ENCODE measurements at places on chromosomes 5 and 9.

GRCh38 chr9:127293328-127293727 lies 28.8 kb downstream of the GARNL3 start:
- DNase-seq: no peak

- no peak for DNase-seq
These were observed 3.2 kb upstream of the MAP3K1 start for GRCh38 chr5:56812110-56812509.

GRCh38 chr5:133403741-133404364 lies 208.5 kb downstream of the FSTL4 start:
- DNase-seq: no peak

GRCh38 chr9:113665064-113665463 lies 201.5 kb downstream of the RGS3 start:
- DNase-seq: no peak

- DNase-seq: no peak
These were observed 710.4 kb upstream of the CTNND2 start for GRCh38 chr5:12614608-12615007.

DNA sequence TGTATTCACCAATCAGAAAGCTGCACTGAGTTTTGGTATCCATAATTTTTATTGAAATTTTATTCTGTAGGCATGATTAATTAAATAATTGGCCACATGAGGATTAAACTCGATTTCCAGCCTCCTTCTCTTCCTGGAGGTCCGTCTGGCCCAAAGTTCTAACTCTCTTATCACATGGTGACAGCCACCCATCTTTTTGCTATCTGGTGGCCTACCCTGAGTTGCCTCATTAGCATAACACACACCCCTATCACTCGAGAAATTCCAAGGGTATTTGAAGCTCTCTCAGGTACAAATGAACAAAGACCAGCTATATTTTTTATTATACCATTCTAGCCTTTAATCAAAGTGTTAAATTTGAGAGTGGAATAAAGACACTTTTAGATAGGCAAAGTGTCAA lies 57.7 kb downstream of the APC start:
- no peak for DNase-seq
